ENCODE measurements at places on chromosomes 11 and 22.

DNA sequence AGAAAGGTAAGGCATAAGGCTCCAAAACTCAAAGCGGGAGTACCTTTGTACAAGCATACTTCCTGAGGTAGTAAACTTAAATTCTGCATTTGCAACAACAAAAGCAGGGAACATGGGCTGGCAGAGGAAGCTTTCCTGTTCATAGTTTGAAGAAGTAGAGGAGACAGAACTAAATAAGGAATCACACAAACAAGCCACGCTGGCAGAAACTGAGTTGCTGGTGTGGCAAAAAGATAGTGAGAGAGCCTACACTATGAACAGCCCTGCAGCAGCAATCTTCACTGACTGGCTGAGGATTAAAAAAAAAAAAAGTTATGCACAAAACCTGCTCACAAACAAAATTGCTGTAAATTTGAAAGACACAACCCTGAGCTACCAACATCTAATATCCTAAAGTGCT is 46.5 kb downstream of the FCHSD2 start:
- no peak for DNase-seq

DNA sequence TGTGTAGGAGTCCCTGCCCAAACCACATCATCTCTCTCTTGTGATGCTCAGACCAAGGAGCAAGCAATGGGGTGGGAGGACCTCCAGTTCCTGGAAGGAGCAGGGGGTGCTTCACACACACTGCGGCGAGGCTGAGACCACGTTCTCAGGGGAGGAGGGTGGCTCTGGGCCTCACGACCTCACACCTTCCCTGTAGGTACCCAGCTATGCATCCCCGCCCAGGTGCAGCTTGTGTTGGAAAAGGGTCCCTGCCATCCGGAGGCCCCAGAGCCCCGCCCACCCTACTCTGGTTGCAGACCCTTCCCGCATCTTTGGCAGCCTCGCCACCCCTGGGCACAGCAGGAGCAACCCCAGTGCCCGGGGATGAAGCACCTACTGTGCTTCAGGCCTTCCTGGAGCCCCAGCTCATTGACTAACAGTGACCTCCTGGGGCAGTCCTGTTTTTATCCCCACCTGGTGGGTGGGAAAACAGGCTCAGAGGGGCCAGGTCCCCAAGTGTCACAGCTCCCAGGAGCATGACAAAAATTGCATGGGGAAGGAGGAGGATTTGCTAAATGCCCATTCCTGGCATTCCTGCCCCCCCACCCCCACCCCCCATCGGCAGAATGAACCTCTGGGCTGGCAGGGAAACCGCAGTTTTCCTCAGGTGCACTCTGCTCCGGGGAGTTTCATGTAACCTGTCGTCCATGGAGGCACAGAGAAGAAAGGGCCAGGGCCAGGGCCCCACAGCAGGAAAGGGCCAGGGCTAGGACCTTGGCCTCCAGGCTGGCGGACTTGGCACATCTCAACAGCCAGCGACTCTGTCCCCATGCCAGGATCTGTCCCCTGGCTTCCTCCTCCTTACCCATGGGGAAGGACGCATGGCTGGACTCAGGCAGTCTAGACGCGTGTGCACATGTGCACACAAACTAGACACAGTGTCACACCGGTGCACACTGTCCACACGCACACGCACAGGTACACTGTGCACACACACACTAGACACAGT is 81.0 kb downstream of the IGLL1 start:
- no peak for DNase-seq

GRCh38 chr22:44456661-44457412 is 41.2 kb downstream of the RTL6 start:
- no peak for DNase-seq

DNA sequence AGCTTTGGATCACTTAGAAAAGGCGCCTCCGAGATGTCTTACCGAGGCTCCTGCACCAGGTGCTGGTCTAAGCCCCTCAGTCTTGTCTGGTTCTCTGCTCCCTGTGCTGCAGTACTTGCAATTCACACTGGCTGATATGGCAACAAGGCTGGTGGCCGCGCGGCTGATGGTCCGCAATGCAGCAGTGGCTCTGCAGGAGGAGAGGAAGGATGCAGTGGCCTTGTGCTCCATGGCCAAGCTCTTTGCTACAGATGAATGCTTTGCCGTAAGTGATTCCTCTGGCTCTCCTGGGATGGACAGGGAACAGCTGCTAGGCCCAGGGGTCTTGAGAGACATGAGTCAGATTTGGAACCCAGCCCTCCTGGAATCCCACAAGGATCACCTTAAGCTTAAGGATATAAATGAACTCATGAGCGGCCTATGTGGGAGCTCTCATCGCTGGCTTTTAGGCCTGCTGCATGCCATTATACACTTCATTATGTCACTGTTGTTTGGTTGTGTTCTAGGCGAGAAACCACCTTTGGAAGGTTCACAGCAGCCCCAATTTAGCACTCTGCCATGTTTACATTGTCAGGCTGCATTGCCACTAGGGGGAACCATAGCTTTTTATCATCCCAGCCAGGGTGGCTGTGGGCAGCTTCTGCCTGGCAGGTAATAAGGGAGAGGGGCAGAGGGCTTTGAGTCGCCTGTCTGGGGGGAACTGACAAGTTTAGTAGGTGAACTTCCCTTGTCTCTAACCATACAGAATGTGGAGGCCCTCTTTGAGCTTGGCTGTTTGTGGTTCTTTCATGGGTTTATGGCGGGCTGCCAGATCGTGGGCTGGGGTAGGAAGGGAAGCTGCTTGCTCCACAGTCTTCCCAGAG is 8.5 kb downstream of the ACAD8 start:
- peak; percentile 27 for DNase-seq

- DNase-seq, result no peak
These were observed 121.2 kb upstream of the TIMP3 start for GRCh38 chr22:32680277-32680676.

- peak; percentile 76 for DNase-seq
These were observed 3.5 kb downstream of the ARRB1 start for GRCh38 chr11:75347781-75348566.

DNA sequence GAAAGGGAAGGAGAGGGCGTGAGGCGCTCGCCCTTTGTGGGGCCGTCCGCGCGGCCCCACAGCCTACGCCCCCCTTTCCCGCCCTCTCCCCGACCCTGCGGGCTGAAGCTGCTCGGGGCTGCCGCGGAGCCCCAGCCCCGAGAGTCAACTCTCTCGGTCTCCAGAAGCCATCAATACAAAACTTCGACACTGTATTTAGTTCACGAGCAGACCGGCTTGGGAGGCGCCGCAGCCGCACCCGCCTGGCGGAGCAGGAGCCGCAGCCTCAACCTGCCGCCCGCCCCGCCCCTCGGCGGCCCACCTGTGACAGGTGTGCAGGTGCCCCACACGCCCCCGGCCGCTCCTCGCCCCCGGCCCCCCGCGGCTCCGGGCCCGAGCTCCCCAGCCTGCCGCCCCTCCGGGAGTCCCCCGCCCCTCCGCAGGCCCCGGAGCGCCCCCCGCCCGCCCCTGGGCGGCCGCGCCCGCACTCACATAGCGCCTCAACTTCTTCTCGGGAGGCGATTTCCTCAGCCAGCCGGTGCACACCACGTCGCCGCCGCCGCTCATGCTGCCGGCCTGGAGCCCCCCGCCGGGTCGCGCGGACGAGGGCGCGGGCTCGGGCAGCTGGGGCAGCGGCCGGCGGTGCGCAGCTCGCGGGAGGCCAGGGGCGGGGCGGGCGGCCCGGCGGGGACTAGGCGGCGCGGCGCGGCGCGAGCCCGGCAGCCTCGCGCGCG is at the start of gene GAB2:
TSS of gene GAB2 (minus strand) at position 646 of the 713 bp plus-strand sequence. CDS start at position 546, 100 bp downstream.
- no peak for DNase-seq

GRCh38 chr22:29270475-29271271 is 2.6 kb downstream of the EWSR1 start:
- no peak for DNase-seq

DNA sequence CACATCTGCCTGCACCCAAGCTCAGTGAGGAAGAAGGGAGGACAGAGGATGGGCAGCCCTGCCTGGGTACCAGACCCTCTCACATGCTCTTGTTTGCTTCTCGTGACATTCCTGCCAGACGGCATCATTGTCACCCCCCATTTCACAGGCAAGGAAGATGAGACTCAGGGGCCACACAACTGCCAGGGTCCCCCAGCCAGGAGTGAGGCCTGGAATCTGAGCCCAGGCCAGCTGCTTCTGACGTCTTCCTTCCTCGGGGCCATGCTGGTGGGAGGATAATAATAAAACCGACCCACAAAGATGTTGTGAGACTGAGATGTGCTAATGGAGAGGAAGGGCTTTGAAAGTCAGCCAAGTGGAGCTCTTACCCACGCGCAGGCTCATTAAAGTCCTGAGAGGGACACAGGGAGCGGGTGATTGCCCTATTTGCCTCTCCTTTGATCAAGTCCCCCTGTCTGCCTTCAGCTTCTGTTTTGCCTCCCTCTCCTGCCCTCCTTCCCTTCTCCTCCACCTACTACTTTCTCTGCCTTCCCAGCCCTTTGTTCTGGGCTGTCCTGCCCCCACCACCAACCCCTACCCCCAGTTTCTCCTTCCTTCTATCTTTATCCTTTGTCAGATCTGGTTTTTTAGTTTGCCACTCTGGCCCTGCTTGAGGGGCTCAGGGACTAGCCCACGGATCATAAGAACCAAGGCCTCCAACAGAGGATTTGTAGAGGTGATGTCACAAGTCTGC is 62.7 kb downstream of the MCM5 start:
- no peak for DNase-seq

- DNase-seq, result no peak
These were observed 7.4 kb upstream of the VSIG10L2 start for GRCh38 chr11:125938418-125938817.

- DNase-seq, result peak; percentile 62
These were observed 38.4 kb downstream of the CD44 start for GRCh38 chr11:35177370-35177769.

DNA sequence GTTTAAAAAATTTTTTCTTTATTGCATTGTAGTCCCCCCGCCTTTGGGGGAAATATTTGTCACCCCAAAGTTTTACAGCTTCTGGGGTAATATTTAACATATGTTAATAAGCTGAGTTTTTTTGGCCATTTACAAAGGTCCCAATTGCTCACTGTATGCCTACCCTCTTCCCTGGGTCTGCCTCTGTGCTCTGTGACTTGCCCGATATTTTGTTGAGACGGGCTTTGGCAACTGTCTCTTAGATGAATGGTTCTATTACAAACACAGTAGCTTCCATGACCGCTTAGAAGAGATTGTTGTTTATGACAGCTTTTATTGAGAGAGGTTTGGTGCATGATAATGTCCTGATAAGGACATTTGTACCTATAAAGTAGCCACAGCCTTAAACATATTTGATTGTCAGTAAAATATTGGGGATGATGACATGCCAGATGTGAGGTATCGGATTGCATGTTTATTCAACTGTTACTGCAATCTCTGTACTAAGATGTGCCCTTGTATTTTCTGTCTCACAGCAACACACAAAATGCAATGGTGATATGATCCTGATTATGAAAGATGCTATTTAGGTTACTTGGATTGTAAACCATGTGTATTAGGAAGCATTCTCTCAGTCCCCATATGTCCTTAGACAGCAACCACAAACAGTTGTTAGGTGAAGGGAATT is 103.1 kb downstream of the TEAD1 start:
- peak; percentile 73 for DNase-seq

GRCh38 chr11:64729851-64730382 is 6.9 kb upstream of the NRXN2 start:
- DNase-seq, result no peak

GRCh38 chr11:116771935-116772334 is 852 bp downstream of the BUD13 start:
- no peak for DNase-seq
